ENCODE measurements at places on chromosomes 12 and 14.

DNA sequence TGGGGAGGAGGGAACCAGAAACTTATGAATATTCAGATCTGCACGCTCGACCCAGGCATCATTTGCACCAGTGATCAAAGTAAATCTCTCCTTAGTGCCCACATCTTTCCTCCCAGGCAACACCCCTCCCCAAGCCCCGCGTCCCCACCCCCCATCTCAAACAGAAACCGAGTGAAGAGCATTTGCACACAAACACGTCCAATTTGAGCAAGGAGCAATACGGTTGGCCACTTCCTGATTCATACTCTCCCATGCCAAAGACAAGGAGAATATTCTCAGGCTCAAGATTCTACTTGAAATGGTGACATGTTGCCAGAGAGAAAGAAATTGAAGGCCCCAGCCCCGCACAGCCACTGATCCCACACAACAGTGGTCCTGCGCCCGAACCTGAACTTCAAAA lies 7.1 kb downstream of the FOXN3 start:
- DNase-seq: no peak

DNA sequence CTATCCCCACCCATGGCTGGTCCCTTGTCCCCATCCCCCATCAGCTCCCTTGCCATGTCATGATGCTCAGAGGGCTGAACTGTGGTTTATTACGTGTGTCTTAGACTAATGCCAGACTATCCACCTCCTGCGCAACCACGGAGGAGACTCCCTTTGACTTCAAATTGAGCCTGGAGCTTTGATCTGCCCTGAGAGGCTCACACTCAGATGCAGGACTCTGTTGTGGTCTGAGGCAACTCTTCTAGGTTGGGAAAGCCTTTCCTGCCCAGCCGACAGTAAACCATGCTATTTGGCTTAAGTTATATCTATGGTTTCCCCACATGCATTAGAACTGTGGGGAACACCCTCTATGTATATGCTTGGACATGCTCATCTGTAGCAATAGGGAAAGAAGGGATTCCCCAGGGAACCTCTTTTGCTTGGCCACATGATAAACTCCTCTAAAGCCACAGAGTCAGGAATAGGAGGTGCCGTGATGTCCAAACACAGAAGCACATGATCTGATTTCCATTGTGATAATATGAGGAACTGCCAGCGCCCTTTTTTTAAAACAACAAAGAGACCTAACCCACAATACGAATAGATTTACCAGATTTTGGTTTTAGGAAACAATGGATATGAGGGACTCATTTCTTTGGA lies 11.1 kb upstream of the LGALS3 start:
- no peak for DNase-seq

GRCh38 chr12:57498571-57498970 lies 10.7 kb downstream of the MARS1 start:
- no peak for DNase-seq

DNA sequence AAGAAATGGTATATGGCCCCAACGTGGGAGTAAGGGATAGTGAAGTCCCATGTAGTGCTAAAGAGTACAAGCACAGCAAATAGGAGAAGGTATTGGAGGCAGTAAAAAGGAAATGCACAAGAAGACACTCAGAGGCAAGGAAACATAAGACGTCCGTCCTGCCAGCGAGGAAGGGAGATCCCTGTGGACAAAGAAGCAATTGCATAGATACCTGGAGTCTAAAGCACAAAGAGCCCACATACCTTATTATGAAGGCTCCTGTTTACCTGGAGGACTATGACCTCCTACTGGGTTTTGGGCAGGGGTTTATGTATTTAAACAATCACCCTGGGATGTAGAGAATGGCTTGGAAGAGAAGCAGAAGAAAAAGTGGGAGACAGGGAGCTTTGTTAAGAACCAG lies 341.2 kb upstream of the DCN start:
- no peak for DNase-seq

GRCh38 chr14:71554959-71555612 lies 377.1 kb upstream of the RGS6 start:
- no peak for DNase-seq

DNA sequence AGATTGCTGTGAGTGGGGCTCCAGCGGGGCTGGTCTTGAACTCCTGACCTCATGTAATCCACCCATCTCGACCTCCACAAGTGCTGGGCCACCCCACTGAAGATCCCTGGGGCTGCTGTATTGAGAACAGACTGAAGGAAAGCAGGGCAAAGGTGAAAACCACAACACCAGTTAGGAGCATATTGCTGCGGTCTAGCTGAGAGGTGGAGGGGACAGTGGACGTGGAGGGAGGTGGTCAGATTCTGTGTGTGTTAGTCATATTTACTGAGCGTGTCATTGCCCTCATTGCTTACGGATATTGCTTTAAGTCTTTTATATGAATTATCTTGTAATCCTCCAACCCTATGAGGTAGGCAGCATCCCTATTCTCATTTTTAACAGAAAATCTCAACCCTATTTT lies 69.0 kb upstream of the OVCH1 start:
- no peak for DNase-seq
